ENCODE measurements at places on chromosomes 16 and 17.

DNA sequence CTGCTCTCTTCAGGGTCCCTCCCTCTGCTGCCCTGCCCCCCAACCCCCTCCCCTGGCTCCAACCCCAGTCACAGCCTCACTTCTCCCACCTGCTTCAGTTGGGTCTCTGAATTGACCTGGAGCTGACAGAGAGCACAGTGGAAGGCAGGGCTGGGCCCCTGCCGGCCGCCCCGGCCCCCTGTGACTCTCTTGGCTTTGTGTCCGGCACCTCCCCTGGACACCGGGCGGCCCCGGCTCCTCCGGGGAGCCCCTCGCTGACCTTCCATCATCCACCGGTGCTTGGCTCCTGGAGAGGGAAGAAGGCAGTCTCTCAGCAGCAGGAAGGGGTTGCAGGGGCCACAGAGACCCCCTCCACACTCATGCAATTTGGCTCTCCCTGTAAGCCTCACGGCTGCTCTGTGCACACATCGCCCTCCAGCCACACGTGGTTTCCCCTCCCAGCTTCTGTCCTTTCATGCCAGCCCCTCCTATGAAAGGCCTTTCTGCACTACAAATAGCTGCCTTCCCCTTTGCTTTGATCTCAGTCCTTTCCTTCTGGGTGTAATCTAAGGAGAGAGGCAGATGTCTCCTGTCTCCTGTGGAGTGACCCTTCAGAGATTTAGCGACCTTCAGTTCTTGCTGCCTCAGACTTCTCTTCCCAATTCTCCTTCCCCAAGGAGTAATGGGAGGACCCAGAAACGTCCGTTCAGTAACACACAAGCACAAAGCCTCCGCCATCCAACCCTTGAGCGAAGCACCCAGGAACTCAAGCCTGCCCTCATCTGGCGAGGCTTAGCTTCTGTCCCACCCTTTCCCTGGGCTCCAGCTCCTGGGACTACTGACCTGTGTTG, 8.3 kb downstream of the NKIRAS2 start:
- no peak for DNase-seq

DNA sequence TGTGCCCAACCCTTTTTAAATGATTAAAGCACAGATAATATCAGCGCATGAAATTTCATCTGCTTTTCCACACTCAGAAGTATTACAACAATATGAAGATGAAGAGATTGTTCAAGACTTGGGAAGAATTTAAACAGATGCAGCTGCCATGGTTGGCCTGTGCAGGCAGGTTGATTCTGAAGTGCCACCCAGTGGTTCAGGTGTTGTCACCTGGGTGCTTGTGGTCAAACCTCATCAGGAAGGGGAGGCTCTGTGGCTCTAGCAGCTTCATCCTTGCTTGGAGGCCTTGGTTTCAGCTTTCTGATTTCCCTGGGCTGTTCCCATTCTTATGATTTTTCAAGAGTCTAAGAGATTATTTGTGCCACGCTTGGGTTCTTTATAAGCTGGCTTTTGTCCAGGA, 22.2 kb upstream of the CLEC18C start:
- no peak for DNase-seq

DNA sequence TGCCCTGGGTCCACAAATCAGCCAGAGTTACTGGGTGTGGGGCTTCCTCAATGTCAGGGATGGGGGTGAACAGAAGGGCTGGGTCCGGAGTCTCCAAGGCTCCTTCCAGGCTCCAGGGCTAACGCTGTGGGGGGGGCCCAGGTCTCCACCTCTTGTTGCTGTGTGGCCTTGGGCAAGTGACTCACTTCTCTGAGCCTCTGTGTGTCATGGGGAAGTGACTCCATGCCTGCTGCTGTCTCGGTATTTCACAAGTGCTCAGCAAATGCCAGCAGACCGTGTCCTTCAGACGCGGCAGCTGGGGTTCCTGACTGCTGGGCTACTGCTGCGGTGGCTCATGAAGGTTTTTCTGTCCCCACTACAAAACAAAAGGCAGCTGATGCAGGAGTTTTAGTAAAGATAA, 26.6 kb downstream of the JPH3 start:
- no peak for DNase-seq

DNA sequence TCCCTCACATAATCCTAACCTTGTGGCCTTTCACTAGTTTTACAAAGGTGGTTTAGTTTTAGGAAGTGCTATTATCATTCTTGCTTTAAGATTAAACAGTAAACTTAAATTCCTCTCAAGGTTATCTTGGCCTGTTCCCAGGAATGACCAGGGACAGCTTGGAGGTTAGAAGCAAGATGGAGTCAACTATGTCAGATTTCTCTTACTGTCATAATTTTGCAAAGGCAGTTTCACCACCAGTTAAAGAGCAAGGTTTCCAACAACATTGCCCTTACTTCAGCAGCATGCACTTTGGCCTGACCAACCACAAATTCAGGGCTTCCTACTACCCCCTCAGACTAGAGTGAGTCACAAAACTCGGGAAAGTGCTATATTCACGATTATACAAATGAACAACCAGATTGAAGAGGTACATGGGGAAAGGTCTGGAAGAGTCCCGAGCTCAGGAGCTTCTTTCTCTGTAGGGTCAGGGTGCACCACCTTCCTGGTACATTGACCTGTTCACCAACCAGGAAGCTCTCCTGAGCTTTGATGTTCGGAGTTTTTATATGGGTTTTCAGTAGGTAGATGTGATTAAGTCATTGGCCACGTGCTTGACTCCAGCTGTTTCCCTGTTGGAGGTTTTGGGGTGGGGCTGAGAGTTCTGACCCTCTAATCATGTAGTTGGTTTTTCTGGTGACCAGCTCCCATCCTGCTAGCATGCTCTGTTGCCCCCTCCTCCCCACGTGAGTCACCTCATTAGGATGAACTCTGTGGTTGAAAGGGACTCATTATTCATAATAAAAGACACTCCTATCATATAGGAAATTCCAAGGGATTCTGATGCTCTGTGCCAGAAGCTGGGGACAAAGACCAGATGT, 19.4 kb downstream of the RHOT1 start:
- no peak for DNase-seq

DNA sequence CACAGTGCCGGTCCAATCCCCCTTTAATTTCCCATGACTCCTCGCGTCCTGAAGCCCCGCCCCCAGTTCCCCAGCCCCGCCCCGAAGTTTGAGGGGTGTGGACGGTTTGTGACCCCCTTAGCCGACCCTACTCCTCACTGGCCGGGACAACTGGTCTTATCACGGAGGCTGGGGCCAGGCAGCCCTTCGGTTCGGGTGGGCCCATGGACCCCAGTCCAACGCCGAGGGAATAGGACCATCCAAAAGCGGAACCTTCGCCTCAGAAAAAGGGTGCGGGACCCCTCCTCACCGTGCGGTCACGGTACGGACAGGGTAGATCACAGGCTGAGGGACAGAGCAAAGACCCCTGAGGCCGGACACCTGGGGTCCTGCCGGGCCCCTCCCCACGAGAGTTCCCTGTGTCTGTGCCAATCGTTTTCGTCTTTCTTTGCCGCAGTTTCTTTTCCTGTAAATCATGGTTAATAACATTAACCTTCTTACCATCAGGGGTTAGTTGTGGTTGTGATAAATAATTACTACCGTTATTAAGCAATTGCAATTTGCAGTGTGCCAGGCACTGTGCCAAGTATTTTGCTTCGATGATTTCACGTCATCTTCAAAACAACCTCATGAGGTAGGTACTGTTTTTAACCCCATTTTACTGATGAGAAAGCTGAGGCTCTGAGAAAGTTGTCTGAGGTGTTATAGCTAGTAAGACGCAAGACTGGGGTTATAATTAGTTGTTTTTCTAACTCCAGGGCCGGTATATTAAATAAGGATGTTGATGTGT, 543 bp downstream of the TMUB2 start:
- no peak for DNase-seq

DNA sequence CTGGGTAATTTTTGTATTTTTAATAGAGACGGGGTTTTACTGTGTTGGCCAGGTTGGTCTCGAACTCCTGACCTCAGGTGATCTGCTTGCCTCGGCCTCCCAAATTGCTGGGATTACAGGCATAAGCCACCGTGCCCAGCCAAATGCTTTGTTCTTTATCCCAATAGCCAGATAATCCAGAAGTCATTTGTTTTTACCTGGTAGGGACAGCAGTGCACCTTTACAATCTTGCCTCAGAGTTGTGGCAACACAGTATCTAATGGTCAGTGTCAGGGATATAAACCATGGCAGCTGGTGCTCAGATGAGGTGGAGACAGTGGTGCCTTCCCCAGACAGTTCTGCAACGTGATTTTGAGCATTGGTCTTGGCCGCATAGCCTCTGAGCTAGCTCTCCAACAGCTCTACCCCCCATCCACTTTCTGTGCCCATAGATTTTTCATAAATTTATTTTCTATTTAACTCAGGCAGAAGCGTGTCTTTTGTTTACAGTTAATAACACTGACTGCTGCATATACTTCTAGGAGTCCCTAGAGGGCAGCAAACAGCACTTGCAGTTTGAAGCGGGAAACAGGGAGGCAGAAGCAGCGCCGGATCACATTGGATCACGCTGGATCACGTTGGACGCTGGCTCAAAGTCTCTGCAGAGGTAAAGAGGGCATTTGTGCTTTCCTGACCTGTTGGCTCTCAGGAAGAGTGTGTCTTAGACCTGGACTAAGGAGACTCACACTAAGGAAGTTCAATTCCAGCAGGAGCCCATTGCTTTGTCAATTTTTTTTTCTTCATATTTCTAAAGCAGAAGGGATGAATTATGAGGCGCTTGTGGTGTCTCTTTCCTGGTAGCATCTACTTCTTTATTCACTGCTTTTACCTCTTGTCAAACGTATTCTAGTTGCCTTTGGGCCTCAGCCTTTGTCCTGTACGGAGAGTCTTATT, 5.1 kb upstream of the GGT6 start:
- DNase-seq = peak; percentile 54

DNA sequence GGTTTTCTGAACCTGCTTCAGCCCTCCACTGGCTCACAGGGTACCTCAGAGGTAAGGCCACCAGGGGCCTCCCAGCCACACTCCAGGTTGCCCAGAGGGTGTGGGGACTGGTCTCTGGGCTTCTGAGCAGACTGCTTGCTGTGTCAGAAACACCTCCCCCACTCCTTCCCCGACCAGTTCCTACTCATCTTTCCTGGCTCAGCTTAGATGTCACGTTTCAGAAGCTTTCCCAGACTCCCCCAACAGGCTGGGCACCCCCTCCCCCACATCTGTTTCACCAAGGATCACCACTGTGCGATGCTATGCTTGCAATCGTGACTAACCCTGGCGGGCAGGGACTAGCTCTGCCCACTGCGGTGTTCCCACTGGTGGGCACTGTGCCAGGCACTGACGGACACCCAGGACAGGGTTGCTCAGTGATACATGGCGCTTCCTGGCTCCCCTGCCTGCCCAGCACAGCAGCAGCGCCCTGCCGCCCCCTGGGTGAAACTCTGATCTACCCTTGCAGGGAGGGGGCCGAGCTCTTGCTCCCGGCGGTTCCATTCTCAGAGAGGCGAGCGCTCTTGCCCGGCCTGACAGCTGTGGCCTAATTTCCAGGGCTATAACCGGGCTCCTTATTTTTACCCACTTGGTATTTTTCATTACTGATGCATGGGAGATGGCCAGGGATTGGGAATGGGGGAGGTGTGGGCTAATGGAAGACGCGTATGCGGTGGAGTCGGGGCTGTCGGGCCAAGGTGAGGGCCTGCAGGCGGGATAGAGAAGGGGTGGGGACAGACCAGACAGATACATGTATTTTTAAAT, 29.4 kb upstream of the MTSS2 start:
- no peak for DNase-seq

DNA sequence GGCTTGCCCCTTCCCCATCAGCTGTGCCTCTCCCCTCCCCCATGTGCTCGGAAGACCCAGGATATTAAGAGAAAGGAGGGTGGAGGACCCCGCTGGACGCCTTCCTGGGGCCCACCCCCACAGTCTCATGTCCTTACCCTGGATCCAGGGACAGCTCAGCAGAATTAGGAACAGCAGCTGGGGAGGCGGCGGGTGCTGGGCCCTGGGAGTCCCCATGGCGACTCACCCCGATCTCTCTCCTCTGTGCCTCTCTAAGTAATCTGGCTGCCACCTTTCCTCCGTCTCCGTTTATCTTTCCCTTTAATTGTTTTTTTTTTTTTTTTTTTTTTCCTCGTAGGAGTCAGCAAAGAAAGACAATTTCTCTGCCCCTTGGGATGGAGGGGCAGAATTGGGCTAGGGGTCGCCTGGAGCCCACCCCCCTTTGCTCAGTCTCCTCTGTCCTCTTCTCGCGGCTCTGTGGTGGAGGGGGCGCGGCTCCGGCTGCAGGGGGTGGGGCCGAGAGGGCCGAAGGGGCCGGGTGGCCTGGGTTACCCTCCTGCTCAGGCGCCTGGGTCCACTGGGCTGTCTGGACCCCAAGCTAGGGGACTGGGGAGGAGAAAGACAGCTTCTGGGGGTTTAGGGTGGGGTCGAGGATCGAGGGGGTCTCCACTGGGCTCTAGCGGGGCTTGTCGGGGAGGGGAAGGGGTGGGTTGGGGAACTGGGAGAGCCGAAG, 390 bp downstream of the SEZ6L2 start:
- DNase-seq = no peak

GRCh38 chr16:4159726-4160125, 43.5 kb upstream of the ADCY9 start:
- DNase-seq = no peak
